ENCODE measurements at places on chromosomes 11 and 22.

- DNase-seq: no peak
These were observed 824 bp upstream of the LGALS12 start for GRCh38 chr11:63504933-63505586.

- DNase-seq: no peak
These were observed 9.7 kb upstream of the RNF141 start for GRCh38 chr11:10550503-10551289.

DNA sequence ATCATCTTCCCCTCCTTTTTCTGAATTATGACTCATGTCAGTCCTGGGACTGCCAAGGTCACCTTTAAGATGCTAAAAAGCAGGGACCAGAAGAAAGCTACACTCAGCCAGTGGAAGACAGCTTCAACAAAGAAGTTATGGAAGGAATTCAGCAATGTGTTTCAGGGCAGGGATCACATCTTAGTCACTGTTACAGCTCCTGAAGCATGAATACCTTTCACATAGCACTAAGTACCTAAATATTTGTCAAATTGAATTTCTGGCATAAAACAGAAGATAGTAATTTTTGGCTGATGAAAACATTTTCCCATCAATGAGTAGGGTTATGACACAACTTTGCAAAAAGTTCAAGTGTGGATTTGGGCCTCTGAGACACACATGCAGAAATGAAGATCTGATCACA lies 5.2 kb downstream of the DDB1 start:
- DNase-seq: no peak

- no peak for DNase-seq
These were observed 38.4 kb upstream of the TPBGL start for GRCh38 chr11:75202195-75202594.

DNA sequence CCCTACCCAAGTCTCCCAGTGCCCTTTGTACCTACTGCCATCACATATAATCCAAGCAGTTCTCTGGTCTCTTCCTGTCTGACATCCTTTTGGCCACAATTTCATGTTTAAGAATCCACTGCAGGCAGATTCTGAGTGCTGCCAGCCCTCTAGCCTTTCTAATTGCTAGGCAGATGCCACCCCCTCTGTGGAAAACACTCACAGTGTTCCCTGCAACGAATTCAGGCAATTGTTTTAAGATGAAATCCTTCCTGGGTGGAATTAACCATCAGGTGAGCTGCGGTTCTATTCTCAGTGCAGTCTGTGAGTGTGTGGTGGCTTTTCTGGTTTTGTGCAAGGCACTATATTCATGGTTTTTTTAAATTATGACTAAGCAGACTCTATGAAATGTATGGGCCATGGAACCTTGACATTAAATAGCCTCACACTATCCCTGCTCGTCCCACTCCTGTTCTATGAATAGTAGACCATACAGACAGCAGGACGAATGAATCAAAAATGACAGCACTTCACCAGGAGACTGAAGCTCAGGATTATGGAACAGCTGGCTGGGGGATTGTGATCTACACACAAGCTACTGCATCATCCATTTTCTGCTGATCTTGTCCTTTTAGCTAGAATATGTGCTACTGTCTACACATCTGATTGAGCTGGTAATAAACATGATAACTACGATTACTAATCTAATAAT lies 29.8 kb upstream of the BMAL1 start:
- no peak for DNase-seq

GRCh38 chr11:91163619-91164451 lies 941.0 kb upstream of the CHORDC1 start:
- DNase-seq: peak; percentile 35

- DNase-seq: no peak
These were observed 14.5 kb downstream of the LRP4 start for GRCh38 chr11:46903846-46904245.

GRCh38 chr11:73469401-73469800 lies 93.2 kb downstream of the RELT start:
- no peak for DNase-seq

- DNase-seq: no peak
These were observed 51.7 kb upstream of the CCDC89 start for GRCh38 chr11:85737738-85738137.

DNA sequence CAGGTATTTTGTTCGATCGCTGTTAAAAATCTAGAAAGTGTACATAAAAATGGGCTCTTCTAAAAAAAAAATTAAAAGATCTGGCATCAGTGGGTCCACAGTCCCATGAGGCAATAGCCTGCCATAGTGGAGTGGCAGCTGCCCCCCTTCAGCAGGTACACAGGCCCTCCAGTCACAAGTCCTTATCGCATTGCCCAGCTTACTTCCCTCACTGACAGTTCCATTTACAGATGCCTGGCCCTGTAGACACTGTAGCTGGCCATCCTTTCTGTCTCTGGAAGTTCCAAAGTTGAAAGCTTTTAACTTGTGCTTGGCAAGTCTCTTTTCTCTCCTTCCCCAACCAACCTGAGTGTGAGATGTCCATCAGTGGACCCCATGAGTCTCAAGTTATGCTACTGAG lies 11.4 kb downstream of the ZNRF3 start:
- no peak for DNase-seq

DNA sequence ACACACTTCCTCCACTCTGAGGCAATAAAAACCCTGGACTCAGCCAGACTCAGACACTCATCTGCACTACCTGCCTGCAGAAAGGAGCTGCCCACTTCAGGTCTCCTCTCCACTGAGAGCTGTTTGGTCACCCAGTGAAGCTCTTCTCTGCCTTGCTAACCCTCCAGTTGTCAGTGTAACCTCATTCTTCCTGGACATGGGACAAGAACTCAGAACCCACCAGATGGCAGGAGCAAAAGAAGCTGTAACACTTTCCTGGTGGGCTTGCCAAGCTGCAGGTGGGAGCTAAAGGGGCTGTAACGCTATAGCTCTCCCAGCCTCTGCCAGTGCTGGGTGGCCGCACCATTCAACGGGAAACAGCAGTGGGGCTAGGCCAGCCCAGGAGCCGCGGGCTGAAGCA lies 89.7 kb downstream of the CCDC73 start:
- DNase-seq: no peak

- no peak for DNase-seq
These were observed 43.3 kb downstream of the CYB5R2 start for GRCh38 chr11:7630002-7630401.

DNA sequence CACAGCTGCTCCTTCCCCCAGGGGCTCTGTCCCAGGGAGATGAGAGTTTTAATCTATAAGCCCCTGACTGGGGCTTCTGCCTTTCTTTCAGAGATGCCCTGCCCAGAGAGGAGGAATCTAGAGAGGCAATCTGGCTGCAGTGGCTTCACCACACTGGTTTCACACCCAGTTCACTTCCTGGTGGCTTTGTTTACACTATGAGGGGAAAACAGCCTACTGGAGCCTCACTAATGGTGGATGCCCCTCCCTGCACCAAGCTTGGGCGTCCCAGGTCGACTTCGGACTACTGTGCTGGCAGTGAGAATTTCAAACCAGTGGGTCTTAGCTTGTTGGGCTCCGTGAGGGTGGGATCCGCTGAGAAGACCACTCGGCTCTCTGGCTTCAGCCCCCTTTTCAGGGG lies 21.5 kb upstream of the MMP1 start:
- no peak for DNase-seq

GRCh38 chr22:29117799-29118477 lies 45.1 kb downstream of the KREMEN1 start:
- no peak for DNase-seq

DNA sequence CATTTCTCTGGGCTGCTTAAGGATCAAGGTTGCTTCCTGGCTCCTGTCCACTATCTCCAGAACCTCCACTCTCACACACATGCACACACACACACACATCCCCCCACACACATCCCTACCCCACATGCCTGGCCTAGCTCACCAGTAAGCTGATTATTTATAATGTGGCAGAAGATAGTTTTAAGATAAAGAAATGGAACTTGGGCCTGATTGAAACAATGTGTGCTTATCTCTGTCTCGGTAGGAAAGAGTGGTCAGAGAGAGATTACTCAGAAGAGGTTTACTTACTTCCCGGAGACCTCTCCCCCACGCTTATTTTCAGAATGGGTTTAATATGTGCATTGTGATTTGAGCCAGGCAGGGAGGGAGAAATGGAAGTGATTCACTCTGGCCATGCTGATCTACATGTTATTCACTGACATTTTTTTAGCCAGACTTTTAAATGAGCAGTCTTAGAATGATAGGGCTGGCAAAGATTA lies 422.4 kb downstream of the TENM4 start:
- DNase-seq: peak; percentile 16

DNA sequence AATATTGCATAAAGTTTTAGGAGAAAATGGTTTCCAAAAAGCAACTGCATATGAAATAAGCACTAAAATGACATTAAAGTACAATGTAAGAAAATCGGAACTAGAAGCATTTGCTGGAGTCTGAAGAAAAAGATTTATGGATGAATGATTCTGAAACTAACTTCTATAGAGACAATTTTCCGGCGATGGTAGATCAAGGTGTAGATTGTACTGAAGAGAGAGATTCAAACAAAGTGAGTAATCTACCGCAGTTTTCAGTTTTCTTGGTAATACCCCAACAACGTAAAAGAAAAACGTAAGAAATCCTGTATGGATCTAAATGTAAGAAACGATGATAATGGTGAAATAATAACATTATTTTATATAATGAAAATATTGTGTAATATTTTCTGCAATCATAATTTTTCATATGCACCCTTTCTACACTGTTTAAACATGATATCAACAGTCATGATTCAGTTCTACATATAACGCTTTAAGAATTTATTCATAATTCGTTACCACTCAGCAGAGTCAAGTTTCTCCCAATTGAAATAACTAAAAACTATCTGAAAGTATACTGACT lies 1.8 kb upstream of the CDPF1 start:
- DNase-seq: no peak

GRCh38 chr11:35794850-35795249 lies 132.3 kb downstream of the TRIM44 start:
- DNase-seq: no peak

GRCh38 chr11:19571906-19572305 lies 140.7 kb upstream of the NAV2 start:
- DNase-seq: no peak

GRCh38 chr11:128796270-128796669 lies 70.8 kb downstream of the KCNJ1 start:
- DNase-seq: no peak

DNA sequence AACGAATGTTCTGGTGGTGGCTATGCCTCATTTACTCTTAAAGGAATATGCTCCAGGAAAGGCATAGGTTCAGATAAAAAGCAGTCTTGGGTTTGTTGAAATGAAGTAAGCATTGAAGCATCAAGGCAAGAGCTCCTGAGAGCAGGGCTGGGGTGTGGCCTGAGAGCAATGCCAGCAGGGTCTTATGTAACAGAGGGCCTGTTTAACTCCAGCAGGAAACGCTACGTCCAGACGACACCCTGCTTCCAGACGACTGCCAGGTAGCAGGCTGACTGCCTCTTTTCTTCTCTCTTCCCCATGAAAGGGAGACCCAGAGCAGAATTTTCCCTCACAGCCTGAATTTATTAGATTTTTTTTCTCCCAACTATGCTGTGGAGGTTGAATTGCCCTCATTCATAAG lies 127.2 kb upstream of the SLC5A12 start:
- DNase-seq: peak; percentile 32

DNA sequence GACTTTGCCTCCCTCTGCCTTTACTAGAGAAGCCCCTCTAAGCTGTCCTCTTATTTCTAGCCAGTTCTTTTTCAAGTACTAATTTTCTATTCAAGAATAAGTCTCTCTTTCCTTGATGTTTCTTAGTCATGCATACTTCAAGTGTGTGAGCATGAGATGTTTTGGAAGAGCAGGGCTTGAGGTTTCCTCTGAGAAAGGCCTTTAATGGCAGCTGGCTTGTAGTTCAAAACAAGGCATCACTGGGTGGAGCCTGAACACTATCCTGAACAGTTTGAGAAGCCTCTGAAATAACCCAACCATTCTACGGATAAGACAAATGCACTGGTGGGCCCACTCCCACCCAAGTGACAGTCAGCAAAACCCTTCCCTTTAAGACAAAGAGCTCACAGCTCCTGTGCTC lies 37.6 kb downstream of the CLDN25 start:
- no peak for DNase-seq

DNA sequence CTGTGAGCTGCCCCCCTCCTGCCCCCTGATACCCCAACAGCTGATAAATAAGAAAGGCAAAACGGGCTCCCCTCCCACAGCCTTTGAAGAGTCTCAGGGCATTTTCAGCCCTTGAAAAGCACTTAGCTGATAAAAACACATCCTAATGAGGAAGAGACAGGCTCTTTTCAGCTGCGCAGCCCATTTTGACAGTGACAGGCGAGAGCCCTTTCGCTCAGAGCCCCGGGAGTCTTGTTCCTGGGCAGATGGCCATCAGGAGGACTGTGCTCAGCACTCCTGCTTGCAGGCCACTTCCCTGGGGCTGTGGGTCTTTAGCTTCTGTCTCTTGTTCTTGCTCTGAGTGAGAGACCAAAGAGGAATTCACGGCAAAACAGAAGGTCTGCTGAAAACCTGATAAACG lies 757.2 kb downstream of the BRD1 start:
- DNase-seq: no peak

- no peak for DNase-seq
These were observed 7.2 kb downstream of the SNAP29 start for GRCh38 chr22:20865875-20866445.

GRCh38 chr11:78138694-78139421 lies 568 bp downstream of the ALG8 start:
- DNase-seq: peak; percentile 34

- DNase-seq: peak; percentile 94
These were observed at the start of gene FAM111A for GRCh38 chr11:59142530-59143507. Gene FAM111A (plus strand): TSS chr11:59142856. CDS start chr11:59148873, 6,017 bp downstream.

All from hepatocyte (in vitro differentiated cells).